NCI-H2081 treated with DMSO at 0.1 percent for 48 hours (cell line): ENCODE measurements at places on chromosomes 7 and 10.

GRCh38 chr10:29735628-29736365 lies 101.0 kb upstream of the SVIL start:
- no peak for DNase-seq

DNA sequence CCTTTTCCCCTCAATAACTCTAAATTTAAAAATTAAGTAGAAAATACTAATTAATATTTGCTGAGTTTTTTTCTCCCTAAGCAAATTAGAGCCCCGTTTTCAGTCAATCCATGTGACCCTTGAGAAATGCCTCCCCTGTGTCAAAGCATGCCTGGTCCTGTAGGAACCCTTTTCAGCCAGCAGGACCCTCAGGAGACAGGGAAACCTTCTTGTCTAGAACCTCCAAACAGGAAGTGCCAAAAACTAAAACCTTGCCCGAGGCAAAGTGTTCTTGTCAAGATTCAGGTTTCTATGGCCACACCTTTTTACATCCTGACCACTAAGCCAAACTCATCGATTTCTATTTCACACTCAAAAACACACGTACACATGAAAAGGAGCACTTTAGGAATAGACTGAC lies 60.1 kb upstream of the NFE2L3 start:
- no peak for DNase-seq

GRCh38 chr10:73888514-73888913 lies 14.2 kb upstream of the CAMK2G start:
- no peak for DNase-seq

DNA sequence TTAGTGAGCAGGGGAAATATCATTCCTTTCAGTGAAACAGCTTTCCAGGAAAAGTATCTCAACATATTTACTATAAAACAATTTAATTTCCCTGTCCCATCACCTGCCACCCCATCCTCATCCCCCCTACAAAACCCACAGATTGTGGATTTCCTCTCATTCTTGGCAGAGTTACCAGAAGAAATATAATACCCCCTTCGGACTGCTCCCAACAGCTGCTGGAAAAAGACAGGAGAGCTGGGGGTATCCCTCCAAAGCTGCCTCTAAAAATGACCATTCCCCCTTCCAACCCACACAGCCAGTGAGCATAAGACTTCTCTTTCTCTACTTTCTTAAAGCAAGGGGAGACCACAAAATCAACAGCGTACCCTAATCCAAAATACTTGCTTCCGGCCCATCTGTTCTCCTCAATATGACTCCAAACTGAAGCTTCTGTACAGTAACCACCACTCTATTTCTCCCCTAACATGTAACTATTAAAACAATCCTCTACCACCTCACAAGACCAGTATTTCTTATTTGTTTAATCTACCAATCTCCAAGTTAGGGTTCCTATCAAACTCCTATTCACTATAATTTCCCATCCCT lies 7.8 kb downstream of the FBXW4 start:
- no peak for DNase-seq

DNA sequence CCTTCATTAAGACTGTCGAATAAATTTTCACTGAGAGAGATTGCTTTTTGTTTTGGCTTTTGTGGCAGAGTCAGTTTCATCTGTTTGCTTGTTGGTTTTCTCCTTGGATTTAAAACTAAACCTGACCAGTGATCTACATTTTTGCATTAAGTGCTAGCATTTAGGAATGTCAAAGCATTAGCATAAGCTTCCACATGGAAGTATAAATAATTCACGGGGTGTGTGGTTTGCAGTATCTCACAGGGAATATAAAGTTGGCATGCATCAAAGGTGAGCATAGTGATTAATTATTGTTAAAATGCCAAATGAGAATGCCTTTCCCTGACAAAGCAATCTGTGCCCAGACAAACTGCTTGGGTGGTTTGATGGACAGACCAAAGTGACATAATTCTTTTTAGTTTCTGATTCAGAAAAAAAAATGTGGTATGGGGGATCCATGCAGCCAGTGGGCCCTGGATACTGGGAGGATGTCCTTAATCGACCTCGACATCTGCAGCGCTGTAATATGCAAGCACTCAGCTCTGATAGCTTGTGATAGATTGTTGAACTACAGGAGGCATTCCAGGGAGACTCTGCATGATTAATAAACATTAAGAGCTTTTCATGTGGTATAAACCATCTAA lies 339.3 kb upstream of the POM121L12 start:
- DNase-seq: no peak

DNA sequence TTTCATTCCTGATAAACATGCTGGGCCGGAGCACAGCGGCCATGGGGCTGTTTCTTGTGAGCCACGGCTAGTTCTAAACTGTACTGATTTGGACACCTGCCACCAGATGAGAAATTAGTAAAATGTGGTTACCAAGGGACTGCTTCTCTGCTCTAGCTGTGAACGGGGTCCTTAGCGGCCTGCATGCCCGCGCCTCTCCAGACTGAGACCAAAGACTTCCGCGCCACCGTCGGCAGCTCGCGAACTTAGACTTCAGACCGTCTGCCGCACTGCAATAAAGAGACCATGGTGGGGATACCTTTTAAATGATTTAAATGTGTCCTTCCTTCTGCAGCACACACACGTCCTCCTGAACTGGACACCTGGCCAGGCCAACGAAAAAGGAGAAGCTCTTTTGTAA lies 116.4 kb downstream of the BMS1 start:
- no peak for DNase-seq

GRCh38 chr10:79268742-79269141 lies 78.5 kb upstream of the PPIF start:
- DNase-seq: no peak

GRCh38 chr7:81839708-81840369 lies 70.0 kb upstream of the HGF start:
- DNase-seq: no peak

DNA sequence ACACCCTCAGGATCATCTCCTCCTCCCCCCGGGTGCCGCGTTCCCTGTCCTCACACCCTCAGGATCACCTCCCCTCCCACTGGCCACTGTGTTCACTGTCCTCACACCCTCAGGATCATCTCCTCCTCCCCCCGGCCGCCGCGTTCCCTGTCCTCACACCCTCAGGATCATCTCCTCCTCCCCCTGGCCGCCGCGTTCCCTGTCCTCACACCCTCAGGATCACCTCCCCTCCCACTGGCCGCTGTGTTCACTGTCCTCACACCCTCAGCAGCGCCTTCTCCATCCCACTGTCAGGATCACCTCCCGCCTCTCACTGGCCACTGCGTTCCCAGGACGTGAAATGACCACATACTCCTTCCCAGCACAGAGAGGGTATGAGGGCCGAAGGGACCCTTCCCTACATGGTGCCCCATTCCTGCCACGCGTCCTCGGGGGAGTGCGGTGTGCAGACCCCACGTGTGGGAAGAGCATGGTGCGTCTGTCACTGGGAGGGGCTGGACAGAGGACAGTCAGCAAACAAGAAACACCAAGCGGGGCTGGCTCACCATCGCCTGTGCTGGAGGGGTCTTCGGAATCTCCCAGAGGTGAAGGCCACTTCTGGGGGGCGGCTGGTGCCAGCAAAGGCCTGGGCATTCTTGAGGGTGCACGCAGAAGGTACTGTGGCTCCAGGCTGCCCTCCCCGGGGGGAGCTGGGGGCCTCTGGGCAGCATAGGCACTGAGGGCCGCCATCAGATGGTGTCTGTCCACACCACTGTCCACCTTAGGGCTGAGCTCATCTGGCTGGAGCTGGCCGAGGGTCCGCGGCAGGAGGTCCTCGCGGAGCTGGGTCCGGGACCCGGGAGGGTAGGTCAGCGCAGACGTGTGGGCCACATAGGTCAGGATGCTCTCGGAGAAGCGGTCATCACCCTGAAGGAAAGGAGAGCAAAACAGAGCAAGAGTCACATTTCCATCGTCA lies 421.0 kb downstream of the PTPRN2 start:
- DNase-seq: no peak

DNA sequence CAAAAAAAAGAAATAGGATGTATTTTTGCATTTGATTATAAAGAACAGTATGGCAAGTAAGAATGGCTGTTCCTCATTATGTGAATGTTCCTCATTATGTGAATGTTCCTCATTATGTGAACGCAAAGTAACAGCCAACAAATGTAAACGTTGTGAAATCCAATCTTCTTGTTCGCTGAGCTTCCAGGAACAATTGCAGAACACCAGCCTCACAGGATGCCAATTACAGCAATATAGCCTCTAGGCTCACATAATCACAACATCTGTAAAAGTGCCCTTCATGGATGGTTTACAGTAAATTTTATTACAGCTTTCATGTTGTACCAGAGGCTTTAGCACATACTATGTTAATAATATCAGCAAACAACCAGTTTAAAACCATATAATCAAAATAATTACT lies 71.6 kb downstream of the THSD7A start:
- peak; percentile 37 for DNase-seq

DNA sequence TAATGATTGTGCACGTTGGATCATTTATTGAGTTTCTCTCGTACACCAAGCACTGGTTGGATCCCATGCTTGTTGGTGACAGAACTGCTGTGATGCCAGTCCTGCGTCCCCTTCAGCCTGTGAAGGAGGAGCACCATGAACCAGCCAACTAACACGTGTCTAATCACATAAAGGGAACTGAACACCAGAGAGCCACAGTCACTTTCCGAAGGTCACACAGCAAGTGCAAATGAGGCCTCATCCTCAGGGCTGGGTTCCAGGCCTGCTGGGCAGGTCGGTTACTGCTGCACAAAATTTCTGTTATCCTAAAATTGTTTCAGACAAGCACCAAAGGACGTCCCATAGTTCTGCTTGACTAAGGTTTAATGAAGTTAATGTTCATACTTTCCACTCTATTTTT lies 332.0 kb upstream of the ZNF32 start:
- no peak for DNase-seq

GRCh38 chr10:47336387-47337134 lies 11.6 kb upstream of the RBP3 start:
- no peak for DNase-seq

GRCh38 chr10:106618646-106619045 lies 545.9 kb downstream of the SORCS1 start:
- DNase-seq: no peak

DNA sequence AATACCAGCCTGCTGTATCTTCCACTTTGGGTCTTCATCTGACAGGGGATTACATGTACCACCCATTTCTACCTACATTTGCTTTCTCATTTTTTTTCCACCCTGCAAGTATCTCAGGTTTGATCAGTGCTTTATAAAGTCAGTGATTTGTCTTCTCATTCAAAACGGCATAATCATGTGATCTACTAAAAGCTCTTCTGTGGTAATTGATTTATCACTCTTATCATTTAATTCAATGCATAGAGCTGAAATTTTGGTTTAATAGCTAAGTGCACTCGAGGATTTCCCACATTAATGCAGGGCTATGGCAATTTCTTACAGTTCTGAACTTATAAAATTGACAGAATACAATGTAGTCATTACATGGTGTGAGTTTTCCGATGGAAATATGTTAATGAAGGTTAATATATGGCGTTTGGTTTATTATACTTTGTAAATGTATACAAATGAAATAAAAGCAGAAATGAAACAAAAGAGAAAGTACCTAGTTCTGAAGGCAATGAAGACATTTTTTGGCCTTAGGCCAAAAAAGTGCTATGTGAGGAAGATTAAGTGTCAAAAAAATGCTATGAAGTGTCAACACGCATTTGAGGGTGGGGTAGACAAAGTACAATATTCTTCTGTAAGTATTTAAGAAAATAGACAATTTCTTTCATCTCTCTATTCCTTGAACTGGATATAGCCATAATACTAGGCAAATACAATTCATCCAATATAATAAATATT lies 457.3 kb downstream of the ETV1 start:
- no peak for DNase-seq

- no peak for DNase-seq
Observed at GRCh38 chr10:132891368-132891767, 51.0 kb downstream of the CFAP46 start.

GRCh38 chr7:83005410-83005809 lies 157.3 kb downstream of the PCLO start:
- DNase-seq: no peak

DNA sequence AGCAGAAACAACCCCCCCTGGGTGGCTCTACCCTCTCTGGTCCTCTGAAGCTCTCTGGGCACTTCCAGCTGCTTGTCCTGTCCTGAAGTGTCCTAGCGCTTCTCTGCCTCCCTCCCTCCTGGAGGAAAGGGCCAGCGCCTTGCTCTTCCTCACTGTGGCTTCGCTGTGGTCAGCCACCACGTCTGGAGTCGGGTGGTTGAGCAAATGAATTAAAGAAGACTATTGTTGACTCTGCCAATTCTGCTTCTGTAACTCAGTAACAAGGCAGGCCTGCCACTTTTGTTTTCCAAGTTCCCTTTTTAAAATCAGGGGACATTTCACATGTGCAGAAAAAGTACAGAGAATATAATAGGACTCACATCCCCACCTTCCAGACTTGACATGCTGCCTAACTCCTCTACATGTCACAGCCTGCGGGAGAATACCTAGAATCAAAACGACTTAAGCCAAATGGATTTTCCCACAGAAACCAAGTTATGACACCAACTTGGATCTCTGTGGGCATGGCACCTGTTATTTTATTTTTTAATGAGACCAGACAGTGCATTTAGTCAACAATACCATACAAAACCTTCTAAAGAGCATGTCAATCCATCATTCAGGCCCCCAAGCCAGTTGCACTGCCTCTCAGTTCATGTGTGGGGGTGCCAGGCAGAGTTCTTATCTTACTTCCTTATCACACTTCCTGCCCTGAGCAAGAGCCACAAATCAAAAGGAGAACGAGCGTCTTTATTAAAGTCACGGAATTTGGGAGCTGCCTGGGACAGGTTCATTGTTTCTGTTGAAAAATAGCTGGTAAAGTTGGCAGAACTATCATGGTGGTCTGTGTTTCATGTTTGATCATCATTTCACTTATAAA lies 6.8 kb downstream of the FFAR4 start:
- no peak for DNase-seq

GRCh38 chr7:150435390-150436073 lies 14.9 kb upstream of the GIMAP8 start:
- DNase-seq: no peak

DNA sequence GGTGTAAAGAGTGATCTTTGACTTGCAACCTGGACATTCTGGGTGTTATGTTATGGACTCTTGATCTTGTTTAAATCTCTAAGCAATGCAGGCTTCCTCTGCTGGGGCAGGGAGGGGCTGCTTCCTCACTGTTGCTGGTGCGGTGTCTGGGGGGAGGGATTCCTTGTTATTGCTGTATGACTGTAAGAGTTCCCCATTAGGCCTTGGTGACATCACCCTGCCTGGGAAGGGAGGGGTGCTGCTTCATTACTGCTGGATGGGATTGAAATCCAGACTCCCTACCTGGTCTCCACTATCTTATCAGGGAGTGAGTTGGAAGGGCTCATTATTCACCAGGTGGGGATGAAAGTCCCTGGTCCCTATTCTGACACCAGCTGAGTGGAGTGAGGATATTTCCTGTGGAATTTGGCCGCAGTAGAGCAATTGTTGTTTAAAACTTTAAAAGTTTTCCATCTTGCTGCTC lies 8.8 kb downstream of the OGDH start:
- no peak for DNase-seq

GRCh38 chr10:1198453-1199344 lies 142.5 kb downstream of the WDR37 start:
- DNase-seq: no peak
